ENCODE measurements at places on chromosomes 2 and 18.

DNA sequence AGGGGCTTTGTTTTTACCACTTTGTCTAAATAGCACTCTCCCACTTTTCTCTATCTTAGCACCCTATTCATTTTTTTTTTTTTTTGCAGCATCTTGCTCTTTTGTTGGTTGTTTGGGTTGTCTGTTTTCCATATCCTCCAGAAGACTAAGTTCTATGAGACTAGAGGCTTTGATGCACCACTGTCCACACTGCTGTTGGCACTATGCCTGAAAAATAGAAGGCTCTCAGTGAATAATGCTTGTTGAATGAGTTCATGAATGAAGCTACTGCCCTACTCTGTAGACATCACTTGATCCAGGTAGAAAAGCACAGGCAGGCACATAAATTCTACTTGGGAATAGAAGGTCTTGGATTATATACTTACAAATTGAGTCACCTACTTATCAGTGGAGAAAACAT is 7.3 kb downstream of the IL1A start:
- DNase-seq, result no peak

GRCh38 chr2:66888791-66889631 is 454.1 kb downstream of the MEIS1 start:
- DNase-seq, result no peak

- no peak for DNase-seq
These were observed 204.2 kb downstream of the AGAP1 start for GRCh38 chr2:235698028-235698427.

- no peak for DNase-seq
These were observed 12.4 kb upstream of the TANK start for GRCh38 chr2:161147856-161148255.

DNA sequence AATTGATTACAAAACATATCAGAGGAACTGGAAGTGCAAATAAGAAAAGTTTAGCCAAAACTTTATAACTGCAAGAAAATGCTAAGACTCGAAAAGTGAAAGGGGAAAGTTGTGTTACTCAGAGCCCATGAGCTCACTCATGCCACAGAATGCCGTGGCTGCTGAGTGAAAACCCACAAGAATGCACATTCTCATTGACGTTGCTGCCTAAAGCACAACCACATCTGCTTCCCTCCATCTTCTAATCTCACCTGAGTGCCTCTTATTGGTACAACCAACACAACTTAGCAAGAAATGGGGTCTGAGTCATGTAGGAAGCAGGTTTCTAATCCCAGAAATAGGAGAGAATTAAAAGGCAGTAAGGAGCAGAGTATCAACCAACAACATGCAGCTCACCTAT is 259.7 kb downstream of the LNPK start:
- DNase-seq, result no peak

GRCh38 chr2:25684577-25685473 is 11.4 kb upstream of the DTNB start:
- DNase-seq, result no peak

- no peak for DNase-seq
These were observed 127.9 kb upstream of the PGAP1 start for GRCh38 chr2:197054437-197054836.

DNA sequence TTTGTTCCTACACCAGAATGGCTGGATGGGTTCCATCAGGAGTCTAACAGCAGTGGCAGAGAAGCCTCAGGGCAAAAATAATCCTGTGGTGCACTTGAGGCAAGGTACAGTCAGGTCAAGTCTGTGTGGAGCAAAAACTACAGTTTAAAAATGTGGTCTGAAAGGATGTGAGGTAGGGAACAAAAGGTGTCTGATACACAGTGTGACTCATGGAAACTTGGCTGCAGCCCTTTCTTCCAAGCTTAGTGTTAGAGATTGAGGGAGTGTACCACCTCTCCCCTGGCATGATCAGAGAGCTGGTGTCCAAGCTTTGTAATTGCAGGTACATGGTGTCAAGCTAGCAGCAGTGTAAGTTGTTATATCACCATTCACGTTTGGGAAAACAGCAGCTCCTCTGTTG is 8.9 kb downstream of the ANKAR start:
- DNase-seq, result no peak

DNA sequence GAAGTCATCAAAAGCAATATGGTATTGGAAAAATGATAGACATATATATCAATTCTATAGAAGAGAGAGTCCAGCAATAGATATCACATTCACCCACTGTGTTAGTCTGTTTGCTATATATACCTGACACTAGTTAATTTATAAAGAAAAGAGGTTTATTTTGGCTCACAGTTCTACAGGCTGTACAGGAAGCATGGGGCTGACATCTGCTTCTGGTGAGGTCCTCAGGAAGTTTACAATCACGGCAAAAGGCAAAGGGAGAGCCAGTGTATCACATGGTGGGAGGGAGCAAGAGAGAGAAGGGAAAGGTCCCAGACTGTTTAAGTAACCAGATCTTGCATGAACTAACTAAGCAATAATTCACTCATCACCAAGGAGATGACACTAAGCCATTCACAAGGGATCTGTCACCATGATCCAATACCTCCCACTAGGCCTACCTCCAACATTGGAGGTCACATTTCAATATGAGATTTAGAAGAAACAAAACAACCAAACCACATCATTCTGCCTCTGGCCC is 470.6 kb downstream of the METTL4 start:
- DNase-seq, result no peak

- DNase-seq, result no peak
These were observed 45.1 kb downstream of the SMC6 start for GRCh38 chr2:17708501-17708900.

GRCh38 chr2:134500211-134500935 is 218.4 kb downstream of the TMEM163 start:
- DNase-seq, result no peak

GRCh38 chr18:62717169-62717924 is 2.0 kb downstream of the PHLPP1 start:
- DNase-seq, result no peak

- no peak for DNase-seq
These were observed 7.8 kb upstream of the GIGYF2 start for GRCh38 chr2:232689152-232689910.

- DNase-seq, result no peak
These were observed 123.5 kb upstream of the HS6ST1 start for GRCh38 chr2:128442053-128442751.

DNA sequence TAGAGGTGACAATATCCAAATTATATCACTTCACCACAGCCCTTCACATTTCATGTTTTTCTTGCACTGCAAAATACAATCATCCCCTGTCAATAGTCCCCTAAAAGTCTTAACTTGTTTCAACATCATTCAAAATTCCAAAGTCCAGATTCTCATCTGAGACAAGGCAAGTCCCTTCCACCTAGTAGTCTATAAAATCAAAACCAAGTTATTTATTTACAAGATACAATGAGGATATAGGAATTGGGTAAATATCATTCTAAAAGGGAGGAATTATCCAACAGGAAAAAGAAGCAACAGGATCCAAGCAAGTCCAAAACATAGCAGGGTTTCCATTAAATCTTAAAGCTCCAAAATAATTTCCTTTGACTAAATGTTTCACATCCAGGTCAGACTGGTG is 1076.1 kb upstream of the TMEFF2 start:
- no peak for DNase-seq

DNA sequence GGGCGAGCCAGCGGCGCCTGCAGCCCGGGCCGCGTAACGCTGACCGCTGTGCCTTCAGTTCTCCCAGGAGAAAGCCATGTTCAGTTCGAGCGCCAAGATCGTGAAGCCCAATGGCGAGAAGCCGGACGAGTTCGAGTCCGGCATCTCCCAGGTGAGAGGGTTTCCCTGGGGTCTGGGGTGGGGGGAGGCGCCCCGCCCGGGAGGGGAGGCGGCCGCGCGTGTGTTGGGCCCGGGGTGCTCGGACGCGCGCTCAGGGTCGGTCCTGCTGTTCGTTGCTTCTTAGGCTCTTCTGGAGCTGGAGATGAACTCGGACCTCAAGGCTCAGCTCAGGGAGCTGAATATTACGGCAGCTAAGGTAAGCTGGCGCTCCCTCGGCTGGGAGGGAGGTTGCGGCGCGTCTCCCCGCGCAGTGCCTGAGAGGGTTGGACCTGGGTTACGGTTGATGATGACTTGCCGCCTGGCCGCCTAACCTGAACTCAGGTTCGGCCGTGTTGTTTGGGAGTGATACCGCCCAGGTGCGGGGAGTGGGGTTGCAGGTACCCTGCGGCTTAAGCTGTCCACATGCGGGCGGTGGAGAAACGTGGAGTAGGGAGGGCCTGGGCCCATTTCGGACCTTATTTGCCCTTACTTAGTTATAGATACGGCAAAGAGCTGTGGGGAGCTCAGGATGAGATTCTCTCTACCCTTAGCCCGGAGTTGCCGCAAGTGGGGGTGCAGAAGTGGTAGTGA is 638 bp downstream of the RPS7 start:
- DNase-seq, result no peak

GRCh38 chr2:12222554-12222953 is 476.1 kb downstream of the LPIN1 start:
- DNase-seq, result no peak

GRCh38 chr2:46002507-46002883 is 294.7 kb upstream of the EPAS1 start:
- no peak for DNase-seq

DNA sequence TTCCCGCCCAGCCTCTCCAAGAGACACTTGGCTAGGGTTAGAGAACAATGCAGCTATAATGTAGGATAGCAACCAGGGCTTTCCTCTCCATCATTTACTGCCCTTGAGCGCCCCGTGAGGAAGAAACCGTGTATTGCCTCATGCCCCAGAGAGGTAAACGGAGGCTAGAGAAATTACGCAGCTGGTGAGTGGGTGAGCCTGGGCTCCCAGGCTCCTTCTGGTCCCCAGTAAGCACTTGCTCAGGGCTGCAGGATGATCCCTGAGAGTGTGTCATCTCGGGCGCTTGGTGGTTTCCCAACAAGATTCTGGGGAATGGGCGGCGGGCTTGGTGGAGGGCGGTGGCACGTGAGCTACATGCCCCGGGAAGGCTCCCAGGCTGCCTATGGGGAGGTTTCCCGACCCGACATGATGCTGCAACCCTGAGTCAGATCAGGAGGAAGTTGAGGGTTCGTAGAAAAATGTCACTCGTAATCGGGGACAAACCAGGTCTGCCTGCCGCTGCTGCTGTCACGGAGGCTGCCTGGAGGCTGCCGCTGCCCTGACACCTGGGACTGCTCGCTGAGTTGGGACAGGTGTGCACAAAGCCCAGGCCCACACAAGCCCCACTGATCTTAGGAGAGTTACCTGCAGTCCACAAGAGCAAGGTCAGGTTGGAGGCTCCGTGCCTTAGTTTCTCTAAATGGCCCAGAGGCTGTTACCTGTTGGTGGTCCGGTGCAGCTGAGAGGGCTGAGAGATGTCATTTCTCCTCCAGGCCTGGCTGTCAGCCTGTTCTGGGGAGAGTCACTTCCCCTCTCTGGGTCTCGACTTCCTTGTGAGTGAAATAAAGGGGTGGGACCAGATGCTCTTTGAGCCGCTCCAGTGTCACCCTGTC is at the start of gene GPR55:
TSS of gene GPR55 (minus strand) at position 773 of the 872 bp plus-strand sequence. CDS start 14,280 bp downstream, outside the sequence.
- no peak for DNase-seq

GRCh38 chr2:218290316-218291261 is 1.7 kb downstream of the TMBIM1 start:
- DNase-seq, result peak; percentile 57

DNA sequence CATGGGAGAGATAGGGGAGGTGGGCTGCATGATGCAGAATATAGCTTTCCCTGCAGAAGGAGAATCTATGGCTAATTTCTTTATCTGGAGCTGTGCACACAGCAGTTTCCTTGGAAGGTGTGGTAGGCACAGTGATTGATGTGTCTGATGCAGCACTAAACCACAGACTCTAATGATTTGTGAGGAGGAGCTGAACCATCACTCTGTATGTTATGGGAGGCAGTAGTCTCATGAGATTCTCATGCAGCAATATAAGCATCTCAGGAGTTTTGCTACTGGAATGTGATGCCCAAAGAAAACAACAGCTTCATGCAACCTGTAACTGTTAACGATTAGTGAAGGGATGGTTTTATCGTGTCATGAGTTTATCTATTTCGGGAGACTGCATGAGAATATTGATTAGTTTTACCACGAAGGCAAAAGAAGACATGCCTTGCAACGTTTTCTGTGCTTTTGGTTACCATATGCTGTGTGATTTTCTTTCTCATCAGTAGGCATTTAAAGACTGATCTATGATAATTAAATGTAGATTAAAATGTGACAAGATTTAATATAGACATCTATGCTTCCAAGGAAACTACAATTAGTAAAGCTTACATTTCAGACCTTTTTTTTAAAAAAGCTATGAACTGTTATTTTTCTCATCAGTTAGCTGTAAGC is 286.8 kb downstream of the ARL6IP6 start:
- no peak for DNase-seq

DNA sequence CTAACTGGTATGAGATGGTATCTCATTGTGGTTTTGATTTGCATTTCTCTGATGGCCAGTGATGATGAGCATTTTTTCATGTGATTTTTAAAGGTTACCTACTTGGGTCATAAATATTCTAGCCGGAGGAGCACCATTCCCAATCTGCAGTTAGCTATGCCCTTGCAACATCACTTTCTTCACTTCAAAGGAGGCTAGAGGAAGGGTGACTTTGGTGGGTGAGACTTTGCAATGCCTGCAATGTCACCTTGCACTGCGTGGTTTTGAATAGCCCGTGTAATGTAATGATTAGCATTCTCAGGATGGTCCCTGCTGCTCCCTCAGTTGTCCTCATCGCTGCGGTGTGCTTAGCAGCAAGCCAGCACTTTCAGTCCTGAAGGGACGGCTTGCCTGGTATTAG is 56.1 kb upstream of the CHRNA1 start:
- no peak for DNase-seq

DNA sequence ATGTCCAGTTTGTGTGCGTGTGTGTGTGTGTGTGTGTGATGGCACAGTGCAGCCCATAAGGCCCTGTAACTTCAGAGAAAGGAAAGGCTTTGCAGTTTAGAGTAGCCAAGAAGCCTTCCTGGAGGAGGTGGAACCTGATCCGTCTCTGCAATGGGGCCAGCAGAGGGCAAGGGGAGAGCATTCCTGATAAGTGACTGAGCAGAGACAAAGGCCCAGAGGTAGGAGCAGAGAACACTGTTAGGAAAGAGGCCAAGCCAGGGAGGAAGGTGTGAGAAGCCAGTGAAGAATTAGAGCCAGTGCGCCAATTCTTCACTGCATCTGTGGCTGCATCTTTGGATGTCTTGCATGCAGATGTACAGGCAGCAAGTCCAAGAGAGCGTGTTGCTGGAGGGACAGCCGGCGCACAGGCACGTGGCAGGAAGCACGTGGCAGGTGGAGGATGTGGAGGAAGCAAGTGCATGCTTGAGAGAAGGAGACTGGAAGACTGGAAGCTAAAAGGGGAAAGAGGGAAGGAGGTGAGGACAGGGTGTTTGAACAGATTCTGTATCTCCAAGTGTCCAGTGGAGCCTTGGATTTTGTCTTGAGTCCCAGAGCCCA is 196.3 kb downstream of the CTIF start:
- no peak for DNase-seq

GRCh38 chr2:238965371-238966071 is 117.6 kb downstream of the TWIST2 start:
- DNase-seq, result no peak

Measured in GM12864 (cell line).